Stimulated activated CD8-positive, alpha-beta memory T cell treated with anti-CD3 and anti-CD28 coated beads, Interleukin-7, amount 100 ng/mL, for 1 hour (primary cell): ENCODE measurements at places on chromosomes 16 and 17.

- no peak for DNase-seq
Observed at GRCh38 chr17:37465069-37465616, 24.5 kb upstream of the DUSP14 start.

- no peak for DNase-seq
Observed at GRCh38 chr17:9456330-9456729, 119.3 kb downstream of the STX8 start.

- DNase-seq = no peak
Observed at GRCh38 chr17:40956401-40957254, 10.1 kb downstream of the KRT39 start.

DNA sequence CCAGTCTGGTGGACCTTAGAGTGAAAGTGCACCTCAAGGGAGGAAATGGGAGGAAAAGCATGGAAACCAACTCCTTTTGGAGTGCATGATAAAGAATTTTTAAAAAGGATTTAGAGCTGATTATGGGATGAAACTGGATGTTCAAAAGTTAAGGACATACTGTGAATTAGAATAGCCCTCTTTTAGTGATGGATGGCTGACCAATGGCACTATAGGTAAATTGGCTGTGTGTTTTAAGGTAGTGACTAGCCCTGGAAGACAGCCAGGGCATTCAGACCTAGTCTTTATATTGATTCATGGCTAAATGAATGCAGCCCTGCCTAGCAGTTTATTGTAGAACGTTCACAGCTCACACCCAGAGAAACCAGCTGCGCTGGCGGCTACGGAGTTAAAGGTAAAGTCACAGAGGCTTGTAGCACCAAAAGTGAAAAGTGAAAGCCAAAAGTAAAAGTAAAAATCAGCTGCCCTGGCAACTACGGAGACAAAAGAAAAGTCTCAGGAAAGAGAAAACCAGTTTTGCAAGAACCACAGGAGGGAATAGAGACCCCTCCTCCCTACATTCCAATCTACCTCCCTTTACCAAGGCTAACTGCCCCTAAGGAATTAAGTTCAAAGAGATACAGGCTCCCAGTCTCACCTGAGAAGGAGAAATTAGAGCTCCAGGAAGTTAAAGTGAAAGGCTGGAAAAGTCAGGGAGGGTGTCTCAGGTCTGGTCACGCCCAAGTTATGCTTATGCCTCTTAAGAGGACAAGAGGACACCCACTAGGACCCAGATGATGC is 21.8 kb downstream of the ACSM1 start:
- DNase-seq = no peak
